Memory B cell (primary cell): ENCODE measurements at places on chromosomes 11 and 22.

DNA sequence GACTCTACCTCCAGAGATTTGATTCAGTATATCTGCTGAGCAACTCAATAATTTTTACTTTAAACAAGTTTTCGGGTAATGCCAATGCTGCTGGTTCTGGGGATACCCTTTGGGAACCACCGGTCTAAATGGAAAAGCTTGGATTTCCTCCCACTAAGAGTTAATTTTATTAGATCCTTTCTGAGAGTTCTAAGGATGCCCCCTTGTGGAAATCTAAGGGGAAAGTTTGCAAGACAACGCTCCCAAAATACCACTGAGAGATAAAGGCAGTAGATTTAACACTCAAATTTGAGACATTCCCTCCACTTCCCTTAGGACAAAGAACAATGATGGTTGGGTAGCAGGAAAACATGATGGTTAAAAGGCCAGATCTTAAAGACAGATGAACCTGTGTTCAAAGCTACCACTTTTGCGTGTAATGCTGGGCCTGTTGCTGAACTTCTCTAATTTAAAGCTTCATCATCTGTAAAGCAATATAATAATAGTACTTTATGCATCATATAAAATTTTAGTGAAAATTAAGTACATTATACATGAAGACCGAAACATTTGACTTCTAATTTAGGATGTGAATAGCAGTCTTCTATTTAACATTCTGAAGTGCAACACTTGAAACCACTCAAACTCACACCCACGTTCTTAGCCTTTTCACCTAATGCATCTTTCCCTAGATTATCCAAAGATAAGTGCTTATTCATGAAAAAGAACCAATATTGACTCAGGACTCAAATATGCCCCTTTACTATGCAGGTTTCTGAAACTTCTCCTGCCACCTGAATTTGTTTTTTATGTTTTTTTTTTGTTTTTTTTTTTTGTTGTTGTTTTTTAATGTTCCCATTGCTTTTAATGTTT, 110.1 kb upstream of the LUZP2 start:
- no peak for DNase-seq

DNA sequence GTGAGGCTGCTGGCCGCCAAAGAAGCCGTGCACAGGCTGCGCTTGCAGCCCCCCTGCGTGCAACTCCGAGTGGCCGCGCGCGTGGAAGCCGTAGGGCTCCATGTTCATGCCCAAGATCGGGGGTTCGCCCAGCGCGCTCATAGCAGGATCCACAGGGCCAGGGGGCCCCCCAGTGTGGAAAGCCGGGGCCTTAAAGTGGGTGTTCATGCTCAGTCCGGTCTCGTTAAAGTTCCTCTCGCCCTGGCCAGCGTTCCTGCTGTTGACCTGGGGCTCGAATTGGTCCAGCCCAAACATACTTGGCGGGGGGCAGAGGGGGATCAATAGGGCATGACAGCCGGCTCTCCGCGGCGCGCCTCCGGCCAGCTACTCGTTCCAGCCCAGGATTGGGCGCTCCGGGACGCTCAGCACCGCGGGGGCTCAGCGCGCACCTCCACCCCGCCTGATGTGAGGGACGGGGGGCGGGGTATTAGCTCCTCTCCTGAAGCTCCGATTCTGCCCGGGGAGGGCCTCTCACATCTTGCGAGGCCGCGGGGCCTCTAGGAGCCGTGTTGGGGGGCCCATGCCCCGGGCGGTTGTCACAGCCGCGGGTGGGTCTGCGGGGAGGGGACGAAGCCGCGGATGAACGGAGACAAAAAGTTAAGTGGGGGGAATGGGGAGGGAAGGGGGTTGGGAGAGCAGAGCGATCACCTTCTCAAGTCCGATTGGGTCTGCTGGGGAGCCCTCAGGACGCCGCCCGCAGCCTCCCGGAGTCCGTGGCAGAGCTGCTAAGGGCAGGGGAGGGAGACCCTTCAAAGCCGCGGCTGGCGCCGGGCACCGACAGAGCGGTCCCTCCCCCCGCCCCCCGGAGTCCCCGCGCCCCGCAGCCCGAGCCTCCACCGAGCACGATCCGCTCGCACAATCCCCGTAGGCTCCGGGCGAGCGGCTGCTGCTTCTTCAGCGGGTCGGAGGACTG, 1.0 kb downstream of the MN1 start:
- no peak for DNase-seq

- DNase-seq, result no peak
Observed at GRCh38 chr22:33459137-33459536, 401.0 kb upstream of the SYN3 start.

DNA sequence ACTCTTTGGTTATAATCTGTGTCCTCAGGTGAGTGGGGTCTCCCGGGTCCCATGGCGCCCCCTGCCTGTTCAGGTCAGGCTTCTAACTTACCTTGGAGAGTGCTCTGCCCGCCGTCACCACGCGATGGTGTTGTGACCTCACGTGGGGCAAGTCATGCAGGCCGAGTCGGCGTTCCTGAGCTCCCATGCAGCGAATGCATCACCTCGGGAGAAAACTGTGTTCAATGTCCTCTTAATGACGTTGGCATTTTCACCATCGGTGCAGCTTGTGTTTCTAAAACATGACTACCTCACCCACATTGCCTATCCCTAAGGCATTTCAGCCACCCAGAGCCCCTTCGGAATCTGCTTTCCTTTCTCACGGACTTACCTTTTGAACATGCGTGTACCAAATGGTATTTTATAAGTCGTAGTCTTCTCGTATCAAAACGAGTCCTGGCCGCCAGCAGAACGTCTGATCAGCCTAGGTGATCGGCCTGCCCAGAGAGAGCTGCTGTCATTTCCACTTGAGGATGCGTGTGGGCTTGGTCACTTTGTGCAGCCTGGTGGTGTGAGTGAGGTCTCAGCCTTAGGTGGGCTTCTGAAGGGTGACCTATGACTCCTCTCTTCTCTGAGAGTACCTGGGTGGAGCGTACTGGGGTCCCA, 64.8 kb downstream of the TBC1D22A start:
- DNase-seq, result no peak

GRCh38 chr11:74684661-74685060, 46.6 kb downstream of the CHRDL2 start:
- no peak for DNase-seq

GRCh38 chr22:37525073-37525745, 6.0 kb upstream of the CARD10 start:
- no peak for DNase-seq

- DNase-seq, result no peak
Observed at GRCh38 chr11:134905928-134906327, 493.9 kb upstream of the B3GAT1 start.

GRCh38 chr11:86660088-86660487, 12.3 kb downstream of the ME3 start:
- DNase-seq, result no peak

DNA sequence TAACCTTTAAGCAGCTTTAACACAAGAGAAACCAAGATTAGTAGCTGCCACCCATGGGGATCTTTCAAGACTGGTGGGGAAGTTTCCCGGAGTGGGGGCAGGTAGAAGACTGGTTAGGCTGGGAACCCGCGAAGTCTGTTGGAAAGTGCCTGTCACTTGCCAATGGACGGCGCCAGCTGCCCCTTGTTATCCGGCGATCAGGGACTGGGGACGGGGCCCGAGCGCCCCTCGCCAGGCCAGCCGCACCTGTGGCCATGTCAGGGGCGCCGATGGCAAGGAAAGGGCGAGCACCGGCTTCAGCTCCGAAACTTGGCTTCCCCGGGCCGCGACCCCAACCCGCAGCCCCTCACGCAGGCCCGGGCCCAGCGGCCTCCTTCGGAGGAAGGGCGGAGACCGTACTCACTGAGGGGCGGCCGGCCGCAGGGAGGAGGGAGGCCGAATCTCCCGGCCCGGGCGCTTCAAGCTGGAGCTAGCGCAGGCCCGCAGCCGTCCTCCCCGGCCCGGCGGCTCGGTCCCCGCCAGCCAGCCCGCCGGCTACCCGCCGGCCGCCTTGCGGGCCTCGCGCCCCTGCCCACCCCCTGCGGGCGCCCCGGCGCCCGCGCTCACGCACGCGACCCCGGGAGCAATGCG, 539 bp downstream of the EIF4ENIF1 start:
- no peak for DNase-seq

DNA sequence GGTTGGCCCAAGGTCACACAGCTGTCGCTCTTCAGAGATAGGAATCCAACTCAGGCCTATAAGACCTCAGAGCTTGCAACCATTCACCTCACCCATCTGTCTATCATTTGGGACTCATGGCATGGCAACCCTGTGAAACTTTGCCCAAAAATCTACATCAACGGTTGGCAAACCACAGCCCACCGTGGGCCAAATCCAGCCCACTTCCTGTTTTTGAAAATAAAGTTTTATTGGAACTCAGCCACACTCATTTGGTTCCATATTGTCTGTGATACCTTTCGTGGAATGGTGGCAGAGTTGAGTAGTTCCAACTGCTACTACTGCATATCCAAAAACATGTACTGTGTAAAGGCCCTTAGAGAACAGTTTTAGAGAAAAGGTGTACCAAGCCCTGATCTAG, 307.8 kb downstream of the MN1 start:
- DNase-seq, result no peak

DNA sequence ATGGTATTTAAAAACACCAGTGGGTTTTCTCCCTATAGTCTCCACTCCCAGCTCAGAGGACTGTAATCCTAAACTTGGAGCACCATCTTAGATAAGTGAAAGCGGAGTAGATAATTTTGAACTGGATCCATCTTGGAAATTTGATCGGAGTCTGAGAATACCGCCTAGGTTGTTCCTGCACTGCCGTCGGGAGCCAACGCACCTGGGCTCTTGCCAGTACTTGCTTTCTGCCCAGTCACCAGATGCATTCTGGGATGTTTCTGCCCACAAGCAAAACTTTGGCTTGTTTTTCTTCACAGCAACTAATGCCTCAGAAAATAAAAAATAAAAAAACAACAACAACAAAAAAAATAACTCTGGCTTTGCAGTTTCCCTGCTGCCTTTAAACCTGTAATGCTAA, 113.0 kb upstream of the MTMR2 start:
- no peak for DNase-seq

DNA sequence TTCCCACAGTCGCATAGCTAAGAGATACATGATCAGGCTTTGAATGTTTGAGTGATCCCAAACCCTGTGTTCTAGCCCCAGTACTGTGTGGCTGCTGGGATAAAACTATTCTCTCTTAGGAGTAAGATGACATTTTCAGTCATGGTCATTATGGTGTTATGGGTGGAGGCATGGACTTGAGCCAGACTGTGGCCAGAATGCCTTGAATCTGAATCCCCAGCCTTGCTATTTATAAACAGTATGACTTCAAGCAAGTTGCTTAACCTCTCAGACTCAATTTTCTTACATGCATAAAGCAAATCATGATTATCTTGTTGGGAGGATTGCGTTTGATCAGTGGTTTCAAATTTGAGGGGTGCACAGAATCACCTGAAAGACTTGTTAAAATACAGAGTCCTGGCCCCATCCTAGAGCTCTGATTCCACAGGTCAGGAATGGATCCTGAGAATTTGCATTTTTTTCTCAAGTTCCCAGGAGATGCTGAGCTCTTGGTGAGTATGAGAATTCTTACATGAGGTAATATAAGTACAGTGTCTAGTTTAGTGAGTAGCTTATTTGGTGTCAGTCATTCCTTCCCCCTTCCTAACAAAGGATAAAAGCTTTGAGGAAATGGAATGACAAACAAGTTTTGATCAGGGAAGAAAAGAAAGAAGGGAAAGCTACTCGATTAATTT, 571.7 kb downstream of the METTL15 start:
- DNase-seq, result no peak

- DNase-seq, result no peak
Observed at GRCh38 chr22:29479417-29480261, at the start of gene NEFH. NEFH (plus strand) TSS chr22:29480218; CDS start chr22:29480263, 45 bp downstream.

- DNase-seq, result no peak
Observed at GRCh38 chr11:133975488-133975849, 18.7 kb upstream of the IGSF9B start.

- no peak for DNase-seq
Observed at GRCh38 chr11:103078710-103079109, 13.2 kb downstream of the DCUN1D5 start.

DNA sequence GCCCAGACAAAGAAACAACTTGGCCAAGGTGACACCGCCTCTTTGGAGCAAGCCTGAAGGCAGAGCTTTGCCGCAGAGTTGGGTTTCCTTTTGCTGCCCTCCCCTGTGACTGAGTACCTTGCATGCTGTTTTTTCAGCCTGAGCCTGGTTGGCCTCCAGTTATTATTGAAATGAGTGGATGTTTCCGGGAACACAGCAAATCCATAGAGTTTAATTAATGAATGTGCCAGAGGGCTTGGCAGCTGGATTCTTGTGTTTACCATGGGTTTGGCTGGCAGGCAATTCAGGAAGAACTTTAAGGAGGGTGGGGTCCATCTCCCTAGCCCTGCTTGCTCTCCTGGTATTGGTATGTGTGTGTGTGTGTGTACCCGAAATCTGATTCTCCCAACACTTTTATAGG, 65.6 kb upstream of the CRYBB3 start:
- no peak for DNase-seq
